ENCODE measurements at places on chromosomes 1 and 21.

DNA sequence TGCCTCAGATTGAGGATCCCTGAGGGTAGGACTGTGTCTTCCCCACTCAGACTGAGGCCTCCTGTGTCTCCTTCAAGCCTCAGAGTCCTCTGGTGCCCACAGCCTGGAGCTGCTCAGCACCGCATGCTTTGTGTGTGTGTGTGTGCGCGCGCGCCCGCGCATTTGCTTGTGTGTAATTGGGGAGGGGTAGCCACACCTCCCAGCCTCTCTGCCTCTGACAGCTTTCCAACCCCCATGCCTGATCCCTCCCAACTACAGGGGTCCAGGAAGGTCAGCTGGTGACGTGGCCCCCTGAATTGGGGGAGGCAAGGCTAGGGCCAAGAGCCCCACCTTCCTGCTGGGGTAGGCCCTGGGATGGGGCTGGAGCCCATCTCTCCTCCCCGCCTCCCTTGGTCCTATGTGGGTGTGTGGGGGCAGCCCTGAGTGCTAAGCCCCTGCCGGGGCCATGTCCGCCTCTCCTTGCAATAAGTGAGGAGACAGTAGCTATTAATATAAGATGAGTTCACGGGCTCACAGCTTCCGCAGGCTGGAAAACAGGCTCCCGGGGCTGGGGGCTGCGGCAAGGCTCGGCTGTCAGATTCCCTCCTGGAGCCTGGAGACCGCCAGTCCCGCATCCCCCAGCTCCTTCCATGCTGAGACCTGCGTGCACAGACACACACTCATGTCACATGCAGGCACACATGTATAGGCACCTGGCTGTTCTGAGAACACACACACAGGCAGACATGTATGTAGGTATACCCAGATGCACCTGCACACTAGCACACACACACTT is 7.0 kb downstream of the GPR3 start:
- DNase-seq: no peak

GRCh38 chr1:42784547-42784945 is 245 bp upstream of the TMEM269 start:
- no peak for DNase-seq

DNA sequence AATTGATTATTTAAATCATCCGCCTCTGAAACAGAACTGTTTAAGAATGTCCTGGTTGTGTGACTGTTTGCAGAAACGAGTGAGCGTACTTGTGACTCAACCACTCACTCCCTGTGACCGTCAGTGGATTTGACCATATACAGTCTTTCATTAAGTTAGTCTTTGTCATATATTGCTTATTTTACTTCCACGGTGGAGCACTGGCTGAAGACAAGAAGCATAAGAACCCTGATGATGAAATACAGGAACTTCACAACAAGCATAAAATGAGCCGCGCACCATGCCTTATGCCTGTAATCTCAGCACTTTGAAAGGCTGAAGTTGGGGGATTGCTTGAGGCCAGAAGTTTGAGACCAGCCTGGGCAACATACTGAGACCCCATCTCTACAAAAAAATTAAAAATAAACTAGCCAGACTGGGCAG is 194.0 kb downstream of the TOMM20 start:
- DNase-seq: no peak

- no peak for DNase-seq
Measured at GRCh38 chr21:44706706-44707581, 4.4 kb downstream of the TSPEAR start.

DNA sequence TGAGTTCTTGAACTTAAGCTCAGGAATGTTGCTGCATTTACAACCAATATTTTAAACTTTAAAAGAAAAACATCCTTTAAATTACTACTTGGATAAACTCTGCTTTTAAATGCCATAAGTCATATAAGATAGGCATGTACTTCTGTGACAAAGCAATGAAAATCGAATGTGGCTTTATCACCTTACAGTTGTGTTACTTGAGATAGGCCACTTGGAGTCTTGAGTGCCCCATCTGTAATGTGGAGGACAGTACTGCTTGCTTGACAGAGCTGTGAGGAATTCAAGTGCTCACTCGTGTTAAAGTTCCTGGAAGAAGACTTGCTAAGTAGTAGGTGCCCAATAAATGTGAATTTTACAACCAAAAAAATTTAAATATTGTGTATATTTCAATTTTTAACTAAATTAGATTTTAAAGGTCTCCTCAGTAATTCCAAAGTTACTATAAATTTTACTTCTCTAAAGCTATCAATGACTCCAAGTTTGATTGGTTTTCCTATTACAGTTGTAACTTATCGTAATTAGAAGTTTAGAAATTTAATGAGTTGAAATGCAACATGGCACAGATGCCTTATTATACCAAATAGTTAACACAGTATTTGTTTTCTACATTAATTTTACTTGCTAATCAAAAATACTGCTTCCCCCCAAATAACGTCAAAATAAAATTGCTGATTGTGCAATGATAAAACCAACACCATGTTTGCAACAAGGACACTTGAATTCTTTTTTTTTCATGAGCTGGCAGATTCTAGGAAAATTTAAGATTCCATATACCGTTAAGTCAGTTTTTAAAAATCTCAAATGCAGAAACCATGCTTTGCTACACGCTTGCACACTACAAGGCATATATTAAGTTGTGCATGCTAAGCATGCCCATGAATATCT is 21.8 kb downstream of the PSMB2 start:
- no peak for DNase-seq

GRCh38 chr1:14926818-14927575 is 226.6 kb upstream of the TMEM51 start:
- no peak for DNase-seq

DNA sequence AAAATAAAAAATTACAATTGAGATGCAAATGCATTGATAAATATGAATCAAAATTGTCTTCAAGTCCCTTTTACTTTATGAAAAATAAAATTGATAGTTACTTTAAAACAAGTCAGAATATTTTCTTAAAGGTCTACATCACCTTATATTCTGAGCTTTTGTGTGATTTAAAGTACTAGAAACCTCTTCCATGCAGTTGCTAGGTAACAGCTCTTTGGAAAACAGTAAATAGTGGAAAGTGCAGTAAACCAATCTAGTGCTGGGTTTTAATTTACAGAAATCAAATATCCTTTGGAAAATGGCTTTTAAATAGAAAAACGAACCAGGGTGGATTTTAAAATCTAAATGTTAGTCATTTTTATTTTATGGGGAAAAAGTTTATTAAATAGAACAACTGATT is 227.9 kb downstream of the KCNT2 start:
- no peak for DNase-seq

- DNase-seq: no peak
Measured at GRCh38 chr1:224266915-224267856, 62.8 kb downstream of the NVL start.

DNA sequence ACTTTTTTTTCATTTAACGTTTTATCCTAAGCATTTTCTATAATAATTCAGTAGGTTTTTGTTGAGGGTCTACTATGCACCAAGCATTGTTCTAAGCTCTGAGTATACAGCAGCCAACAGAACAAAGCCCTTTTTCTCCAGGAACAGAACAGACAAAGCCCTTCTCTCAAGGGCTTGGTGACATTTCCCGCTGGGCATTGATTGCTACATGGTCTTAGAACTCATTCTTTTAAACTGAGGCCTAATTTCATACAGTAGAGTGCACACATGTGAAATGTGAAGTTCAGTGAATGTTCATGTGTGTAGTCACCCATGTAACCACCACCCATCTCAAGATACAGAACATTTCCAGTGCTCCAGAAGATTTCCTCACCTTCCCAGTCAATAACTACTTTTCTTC is 15.2 kb upstream of the PDIK1L start:
- no peak for DNase-seq

DNA sequence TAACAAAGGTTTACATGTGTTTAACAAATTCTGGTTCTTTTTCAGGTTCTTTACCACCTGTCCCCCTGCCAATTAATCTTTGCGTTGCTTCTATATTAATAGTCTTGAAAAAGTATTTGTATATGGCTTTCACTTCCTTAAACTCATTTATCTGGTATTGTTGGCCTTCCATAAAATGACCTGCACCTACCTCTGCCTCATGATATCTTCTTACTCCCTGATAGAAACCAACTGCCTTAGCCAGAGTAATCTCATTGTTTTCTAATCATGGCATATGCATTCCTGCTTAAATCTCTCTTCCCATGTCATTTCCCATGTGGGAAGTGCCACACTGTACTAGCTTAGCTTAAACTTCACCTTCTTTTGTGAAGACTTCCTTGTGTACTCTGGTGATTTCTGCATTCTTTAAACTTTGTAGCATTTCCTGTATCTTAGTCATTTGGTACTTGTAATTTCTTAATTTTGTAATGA is 8.7 kb downstream of the SMG7 start:
- DNase-seq: no peak

DNA sequence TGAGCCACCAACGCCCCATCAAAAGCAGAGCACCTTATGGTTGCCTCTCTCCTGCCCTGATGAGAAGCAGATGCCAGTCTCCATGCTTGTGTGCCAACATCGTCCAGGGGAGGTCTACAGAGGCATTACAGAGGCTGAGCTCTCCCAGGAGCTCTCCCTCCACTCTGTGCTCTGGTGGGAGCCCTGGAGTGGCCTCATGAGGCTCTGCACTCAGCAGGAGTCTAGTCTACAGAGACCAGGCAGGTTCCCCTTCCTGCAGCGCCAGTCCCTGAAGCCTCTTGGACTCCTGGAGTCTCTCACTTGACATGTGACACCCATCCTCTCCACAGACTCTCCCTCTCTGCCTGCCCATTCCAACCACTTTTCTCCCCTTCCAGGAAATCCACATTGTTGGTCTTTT is 3.4 kb downstream of the DCST1 start:
- no peak for DNase-seq

DNA sequence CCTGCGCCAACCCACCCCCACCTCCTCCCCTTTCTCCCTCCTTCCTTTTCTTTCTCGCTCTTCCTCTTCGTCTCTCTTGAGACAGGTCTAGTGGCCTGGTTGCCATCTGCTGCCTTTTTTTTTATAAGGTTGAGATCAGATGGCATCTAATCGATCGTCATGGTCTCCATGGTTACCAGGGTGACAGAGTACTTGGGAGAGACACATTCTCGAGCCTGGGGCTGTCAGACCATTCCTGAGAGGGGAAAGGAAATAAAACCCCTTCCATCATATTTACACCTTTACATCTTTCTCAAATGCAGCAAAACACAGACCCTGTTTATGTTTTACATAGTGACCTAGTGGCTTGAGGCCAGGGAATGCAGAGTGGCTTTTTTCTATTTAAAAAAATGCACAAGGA is 53.5 kb upstream of the SLC22A15 start:
- DNase-seq: no peak

GRCh38 chr21:15669247-15669646 is 60.5 kb upstream of the USP25 start:
- no peak for DNase-seq

- DNase-seq: no peak
Measured at GRCh38 chr1:234871710-234872271, 256.8 kb downstream of the TOMM20 start.

DNA sequence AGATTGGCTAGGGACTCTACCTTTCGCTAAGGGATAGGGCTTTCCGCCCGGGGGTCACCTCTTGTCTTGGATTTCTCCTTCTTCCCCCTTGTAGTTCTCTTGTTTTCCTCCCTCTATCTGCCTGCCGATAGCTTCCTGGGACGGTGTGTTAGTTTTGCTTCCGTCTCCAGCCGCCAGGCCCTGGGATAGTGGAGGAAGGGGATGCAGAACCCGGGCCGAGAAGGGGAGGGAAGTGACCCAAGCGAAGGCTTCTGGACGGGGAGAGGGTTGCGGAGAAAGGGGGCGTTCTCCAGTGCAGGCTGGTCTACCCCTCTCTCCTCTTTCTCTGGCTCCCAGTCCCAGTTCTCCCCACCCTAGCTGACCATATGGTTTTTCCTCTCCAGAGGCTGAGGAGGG is 871 bp downstream of the TUFT1 start:
- peak; percentile 75 for DNase-seq

DNA sequence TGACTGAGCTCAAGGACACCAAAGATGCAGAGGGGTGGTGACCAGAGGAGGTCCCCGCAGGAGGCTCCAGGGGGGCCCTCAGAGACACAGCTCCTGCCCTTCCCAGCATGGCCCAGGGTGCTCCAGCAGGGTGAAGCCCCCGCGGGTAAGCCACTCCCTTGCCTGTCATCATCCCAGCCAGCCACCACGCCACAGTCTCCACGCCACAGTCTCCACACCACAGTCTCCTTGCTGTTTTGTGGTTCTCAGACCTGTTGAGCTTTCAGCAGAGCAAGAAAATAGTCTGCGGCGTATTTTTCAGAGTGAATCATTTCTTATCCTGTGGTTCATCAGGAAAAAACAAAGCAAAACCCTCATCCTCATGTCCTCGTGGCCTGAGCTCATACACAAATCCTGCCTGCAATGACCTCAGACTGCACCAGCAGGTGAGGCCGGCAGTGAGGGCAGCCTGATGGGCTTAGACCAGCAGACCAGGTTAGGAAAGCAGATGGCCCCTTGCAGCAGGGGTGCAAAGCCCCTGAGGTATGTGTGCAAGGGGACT is 25.7 kb upstream of the ABCG1 start:
- DNase-seq: no peak

DNA sequence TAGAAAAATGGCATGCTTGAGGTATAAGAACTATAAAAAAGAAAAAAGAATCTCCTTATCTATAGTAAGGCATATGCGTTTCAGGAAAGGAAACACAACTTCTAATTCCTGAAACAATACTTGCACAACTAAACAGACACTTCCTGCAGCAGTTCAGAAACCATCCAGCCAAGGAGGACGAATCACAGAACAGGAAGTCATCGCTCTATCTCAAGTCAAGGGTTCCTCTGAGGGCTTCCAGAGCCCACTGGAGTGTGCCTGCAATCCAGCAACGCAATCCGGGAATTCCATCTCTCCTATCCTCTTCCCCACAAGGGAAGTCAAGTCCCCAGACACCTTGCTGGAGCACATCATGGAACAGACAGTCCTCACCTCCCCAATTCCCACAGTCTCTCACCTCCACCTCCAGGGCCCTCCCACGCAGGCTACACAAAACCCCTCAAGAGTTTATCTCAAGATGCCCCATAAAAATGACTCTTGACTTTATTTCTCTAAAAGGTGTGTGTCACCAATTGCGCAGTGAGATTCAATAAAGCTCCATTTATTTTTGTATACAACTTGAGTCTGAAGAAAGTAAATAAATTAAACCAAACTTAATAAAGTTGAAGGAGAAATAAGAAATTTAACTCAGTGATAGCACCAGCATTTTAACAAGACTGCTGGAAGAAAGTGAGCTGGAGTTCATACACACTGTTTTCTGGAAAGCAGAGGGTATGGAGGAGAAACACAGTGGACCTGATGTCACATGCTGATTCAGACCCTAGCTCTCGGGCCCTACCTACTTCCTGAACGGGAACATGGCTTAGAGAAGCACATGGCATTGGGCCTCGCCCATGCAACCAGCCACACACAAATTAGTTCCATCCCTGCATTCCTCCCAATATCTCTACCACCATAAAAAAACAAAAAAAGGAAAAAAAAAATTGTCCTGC is 39.9 kb downstream of the SIPA1L2 start:
- DNase-seq: no peak

GRCh38 chr1:248838357-248839167 is 538 bp downstream of the ZNF672 start:
- peak; percentile 98 for DNase-seq

Measured in spleen (tissue), 13 donors.